Cardiac muscle cell (in vitro differentiated cells and primary cell): ENCODE measurements at places on chromosomes 13 and 19. TPM values are rescaled to one million over a fixed set of nuclear protein-coding genes. Genes with fewer than 3 reads are reported as not detected.

- no peaks in the 10 kb centered on the region for H3K4me1 ChIP-seq
- H3K36me3 ChIP-seq: peaks cover 83% of the 10 kb centered on the region
- no peak overlapping the region for H3K4me3 ChIP-seq
- no peak overlapping the region for H3K27ac ChIP-seq
- no peak for DNase-seq
These were observed 101.2 kb downstream of the TNFRSF19 start for GRCh38 chr13:23671377-23671776.

- peaks cover 16% of the 10 kb centered on the region for H3K4me1 ChIP-seq
- DNase-seq: no peak
- no peaks in the 10 kb centered on the region for H3K27me3 ChIP-seq
- H3K27ac ChIP-seq: peak overlapping the region; percentile 100
- H3K4me3 ChIP-seq: peak overlapping the region; percentile 43
These were observed 1.3 kb upstream of the JUND start for GRCh38 chr19:18282788-18283141.

- H3K36me3 ChIP-seq: no peaks in the 10 kb centered on the region
- no peak overlapping the region for H3K4me3 ChIP-seq
- no peaks in the 10 kb centered on the region for H3K27me3 ChIP-seq
- H3K27ac ChIP-seq: no peak overlapping the region
These were observed 486.8 kb downstream of the KLF12 start for GRCh38 chr13:73647417-73647816.

- no peak overlapping the region for H3K4me3 ChIP-seq
- H3K27me3 ChIP-seq: no peaks in the 10 kb centered on the region
- H3K36me3 ChIP-seq: no peaks in the 10 kb centered on the region
- no peak overlapping the region for H3K27ac ChIP-seq
These were observed 354 bp downstream of the CYP4F3 start for GRCh38 chr19:15640904-15641597.

- H3K36me3 ChIP-seq: no peaks in the 10 kb centered on the region
- H3K4me3 ChIP-seq: no peak overlapping the region
These were observed 34.2 kb downstream of the TDRD3 start for GRCh38 chr13:60431108-60431700.

DNA sequence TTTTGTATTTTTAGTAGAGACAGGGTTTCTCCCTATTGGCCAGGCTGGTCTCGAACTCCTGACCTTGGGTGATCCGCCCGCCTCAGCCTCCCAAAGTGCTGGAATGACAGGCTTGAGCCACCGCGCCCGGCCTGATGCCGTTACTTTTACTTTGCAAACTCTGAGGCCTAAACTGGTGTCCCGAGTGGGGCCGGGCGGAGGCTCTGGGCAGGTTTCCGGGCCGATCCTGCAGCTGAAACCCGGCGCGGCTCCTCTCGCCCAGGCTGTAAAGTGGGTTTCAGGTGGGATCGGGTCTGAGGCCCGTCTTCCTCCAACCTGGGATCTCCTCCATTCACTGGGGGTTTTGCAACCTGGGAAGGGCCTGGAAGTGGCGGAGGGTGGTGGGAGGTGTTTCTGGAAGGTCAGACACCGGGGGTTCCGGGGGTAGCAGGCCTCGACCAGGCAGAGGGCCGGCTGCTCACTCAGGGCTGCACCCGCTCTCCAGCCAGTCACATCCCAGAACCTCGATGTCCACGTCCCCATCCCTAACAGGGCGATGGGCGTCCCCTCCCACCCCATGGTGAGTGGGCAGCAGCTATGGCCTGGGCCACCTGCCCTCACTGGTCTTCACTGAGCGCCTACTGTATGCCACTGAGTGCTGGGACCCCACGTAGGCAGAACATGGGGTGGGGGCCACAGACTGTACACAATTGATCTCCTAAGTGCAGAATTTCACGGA, 21.3 kb upstream of the WDR18 start:
- H3K36me3 ChIP-seq: peaks cover 24% of the 10 kb centered on the region
- H3K4me1 ChIP-seq: peaks cover 13% of the 10 kb centered on the region
- DNase-seq: no peak

DNA sequence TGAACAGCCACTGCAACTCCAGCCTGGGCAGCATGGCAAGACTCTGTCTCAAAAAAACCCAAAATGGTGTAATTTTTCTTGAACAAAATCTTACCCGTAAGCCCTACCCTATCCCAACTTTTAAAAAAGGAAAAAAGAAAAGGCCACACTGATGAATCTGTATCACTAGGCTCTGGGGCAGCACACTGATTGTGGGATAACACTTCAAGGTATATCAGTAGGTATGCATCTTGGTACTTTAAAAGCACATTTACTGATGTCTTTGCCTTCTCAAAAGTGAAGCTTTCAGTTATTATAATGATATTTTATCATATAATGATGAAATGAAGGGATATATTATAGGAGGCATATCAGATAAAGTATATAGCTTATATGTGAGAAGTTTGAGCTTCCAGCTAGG, 24.3 kb downstream of the ZNF112 start:
- DNase-seq: no peak
- H3K27ac ChIP-seq: no peak overlapping the region
- H3K27me3 ChIP-seq: no peaks in the 10 kb centered on the region
- H3K4me3 ChIP-seq: no peak overlapping the region
- peaks cover 53% of the 10 kb centered on the region for H3K36me3 ChIP-seq

DNA sequence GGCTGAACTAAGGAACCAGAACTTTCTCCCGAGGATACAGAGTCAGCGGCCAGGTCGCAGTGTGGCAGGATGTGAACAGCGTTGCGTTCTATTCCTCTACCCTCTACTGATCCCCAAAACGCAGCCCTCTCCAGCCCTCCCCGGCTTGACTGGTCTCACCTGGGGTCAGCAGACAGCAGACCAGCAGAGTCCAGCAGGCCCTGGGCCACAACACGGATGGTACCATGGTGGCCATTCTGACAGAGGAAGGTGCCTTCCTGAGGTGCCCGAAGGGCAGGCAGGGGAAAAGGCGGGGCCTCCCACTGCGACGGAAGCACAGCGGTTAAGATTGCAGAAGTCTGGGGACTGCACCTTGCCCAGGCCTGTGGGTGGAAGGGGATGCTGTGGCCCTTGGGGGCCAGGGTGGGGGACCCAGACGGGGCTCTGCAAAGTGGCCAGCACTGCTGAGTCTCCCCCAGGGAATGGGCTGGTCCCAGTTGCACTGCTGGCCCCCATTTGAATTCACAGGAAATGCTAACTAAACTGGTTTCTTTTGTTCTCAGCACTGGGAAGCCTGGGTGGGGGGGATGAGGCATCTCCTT, at the start of gene ICAM3:
Gene ICAM3 (minus strand): TSS at position 245 of the 581 bp plus-strand sequence. CDS start 10 bp downstream, at position 235.
- DNase-seq: no peak
- no peak within 1 kb of the TSS for H3K4me3 ChIP-seq
- no peaks in the 10 kb centered on the region for H3K36me3 ChIP-seq

- H3K36me3 ChIP-seq: peaks cover 15% of the 10 kb centered on the region
- no peak overlapping the region for H3K4me3 ChIP-seq
- H3K27ac ChIP-seq: no peak overlapping the region
- no peaks in the 10 kb centered on the region for H3K27me3 ChIP-seq
These were observed 179.3 kb downstream of the KDM4B start for GRCh38 chr19:5147978-5148793.

- no peaks in the 10 kb centered on the region for H3K36me3 ChIP-seq
- H3K4me1 ChIP-seq: no peaks in the 10 kb centered on the region
- no peak for DNase-seq
- no peaks in the 10 kb centered on the region for H3K27me3 ChIP-seq
- no peak overlapping the region for H3K27ac ChIP-seq
These were observed 2040.3 kb upstream of the PCDH20 start for GRCh38 chr13:63455938-63456337.

GRCh38 chr19:38047641-38048040, 140.6 kb downstream of the SIPA1L3 start:
- no peak overlapping the region for H3K4me3 ChIP-seq
- no peaks in the 10 kb centered on the region for H3K36me3 ChIP-seq
- H3K4me1 ChIP-seq: no peaks in the 10 kb centered on the region
- H3K27ac ChIP-seq: no peak overlapping the region
- no peaks in the 10 kb centered on the region for H3K27me3 ChIP-seq

DNA sequence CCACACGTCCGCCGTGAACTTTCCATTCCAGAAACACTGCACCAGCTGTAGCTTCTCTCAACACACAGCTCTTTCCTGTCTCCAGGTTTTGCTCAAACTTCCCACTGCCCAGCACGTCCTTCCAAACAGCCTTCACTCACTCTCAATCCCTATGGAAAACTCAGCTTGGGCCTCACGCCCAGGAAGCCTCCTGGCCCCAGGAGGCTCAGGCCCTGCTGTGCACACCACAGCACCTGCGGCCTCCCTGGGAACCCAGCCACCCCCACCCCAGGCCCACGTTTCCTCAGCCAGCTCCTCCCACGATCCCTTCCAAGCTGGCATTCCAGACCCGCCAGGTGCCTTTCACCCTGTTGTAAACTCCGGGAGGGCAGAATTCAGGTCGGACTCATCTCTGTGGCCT, 35.2 kb downstream of the C13orf46 start:
- no peaks in the 10 kb centered on the region for H3K27me3 ChIP-seq

- H3K4me3 ChIP-seq: no peak overlapping the region
- no peaks in the 10 kb centered on the region for H3K4me1 ChIP-seq
- H3K36me3 ChIP-seq: no peaks in the 10 kb centered on the region
These were observed 893.0 kb downstream of the UQCRFS1 start for GRCh38 chr19:28319918-28320317.

GRCh38 chr13:44218501-44219240, 155.0 kb upstream of the SERP2 start:
- H3K27ac ChIP-seq: no peak overlapping the region
- H3K4me1 ChIP-seq: peaks cover 2% of the 10 kb centered on the region
- no peaks in the 10 kb centered on the region for H3K27me3 ChIP-seq
- H3K4me3 ChIP-seq: no peak overlapping the region
- H3K36me3 ChIP-seq: no peaks in the 10 kb centered on the region

- H3K27me3 ChIP-seq: no peaks in the 10 kb centered on the region
- DNase-seq: no peak
- H3K4me3 ChIP-seq: no peak overlapping the region
- no peaks in the 10 kb centered on the region for H3K4me1 ChIP-seq
- H3K36me3 ChIP-seq: no peaks in the 10 kb centered on the region
These were observed 8.8 kb downstream of the ATP4B start for GRCh38 chr13:113649212-113649611.

GRCh38 chr19:32367948-32368536, 22.6 kb downstream of the ZNF507 start:
- no peak overlapping the region for H3K4me3 ChIP-seq
- DNase-seq: no peak

DNA sequence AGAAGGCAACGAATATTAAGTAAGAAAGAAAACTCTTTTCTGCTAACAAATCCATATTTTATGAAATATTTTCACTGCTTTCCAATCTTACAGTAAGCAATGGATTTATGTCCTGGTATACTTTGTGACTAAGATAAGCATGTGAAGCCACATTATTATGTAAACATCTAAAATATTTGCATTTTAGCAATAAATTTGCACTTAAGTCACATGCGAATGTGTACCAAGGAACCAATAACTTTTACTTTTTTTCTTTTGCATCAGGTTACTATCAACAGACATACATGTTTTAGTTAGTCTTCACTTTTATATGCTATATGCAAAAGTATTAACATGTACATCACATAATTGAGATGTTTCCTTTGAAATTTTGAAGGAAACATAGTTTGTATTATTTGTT, 536.7 kb downstream of the SLITRK6 start:
- H3K4me3 ChIP-seq: no peak overlapping the region
- no peak overlapping the region for H3K27ac ChIP-seq
- peaks cover 5% of the 10 kb centered on the region for H3K27me3 ChIP-seq

DNA sequence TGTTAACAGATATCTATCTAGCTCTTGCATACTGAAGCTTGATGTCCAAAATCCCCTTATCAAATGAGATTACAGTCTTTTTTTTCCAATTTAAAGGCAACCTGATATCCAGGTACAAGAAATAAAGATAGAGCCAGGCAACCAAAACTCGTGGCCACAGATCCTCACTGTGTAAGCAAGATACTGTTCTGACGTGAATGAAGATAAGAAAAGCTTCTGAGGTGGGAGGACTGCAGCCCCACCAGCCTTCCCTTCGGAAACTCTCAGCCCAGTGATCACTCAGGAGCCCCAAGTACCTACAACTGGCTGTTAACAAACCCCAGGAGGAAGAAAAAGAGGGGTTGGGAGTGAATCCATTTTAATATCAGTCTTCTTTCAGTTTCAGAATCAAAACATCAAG, 191.6 kb downstream of the EFNB2 start:
- DNase-seq: no peak
- no peaks in the 10 kb centered on the region for H3K27me3 ChIP-seq
- peaks cover 17% of the 10 kb centered on the region for H3K4me1 ChIP-seq
- no peaks in the 10 kb centered on the region for H3K36me3 ChIP-seq
- H3K27ac ChIP-seq: no peak overlapping the region
- no peak overlapping the region for H3K4me3 ChIP-seq

The URAD gene
- total RNA-seq: not detected in 2 replicates

The ZNF829 gene
- 2.3 and 2.7 TPM in 2 replicates for total RNA-seq

The PCSK4 gene
- total RNA-seq: 11.2 and 28.6 TPM in 2 replicates

The TRAPPC5 gene
- 95.9 and 96.2 TPM in 2 replicates for total RNA-seq

The CCDC70 gene
- total RNA-seq: not detected in 2 replicates

The RAB3A gene
- 11.3 and 13.0 TPM in 2 replicates for total RNA-seq

The PROSER1 gene
- total RNA-seq: 10.7 and 14.0 TPM in 2 replicates
